ENCODE measurements at places on chromosomes 2 and 18. TPM values are rescaled to one million over a fixed set of nuclear protein-coding genes. Genes with fewer than 3 reads are reported as not detected.

Gene CRYGC
- not detected for total RNA-seq

Gene PSMA8
- total RNA-seq, result 0.46 TPM

Gene GLI2
- 1.2 TPM for total RNA-seq

Gene G6PC2
- total RNA-seq, result not detected

Gene APOB
- 0.69 TPM for total RNA-seq

Gene NLRC4
- total RNA-seq, result 1.4 TPM

Gene B3GNT7
- 9.0 TPM for total RNA-seq

Gene ERICH2
- total RNA-seq, result 1.6 TPM

Gene OTX1
- total RNA-seq, result 2.8 TPM

Gene SEMA4C
- total RNA-seq, result 33.9 TPM

Gene IL18R1
- total RNA-seq, result 0.46 TPM

Gene MYOM1
- 10.4 TPM for total RNA-seq

Gene CHRNG
- total RNA-seq, result not detected
